Upper lobe of right lung (tissue), 1 donor: ENCODE measurements at places on chromosomes 1 and 21.

- DNase-seq: no peak
Measured at GRCh38 chr1:17475752-17476151, 36.3 kb upstream of the RCC2 start.

- no peak for DNase-seq
Measured at GRCh38 chr21:30083225-30083945, 83.2 kb downstream of the CLDN17 start.

DNA sequence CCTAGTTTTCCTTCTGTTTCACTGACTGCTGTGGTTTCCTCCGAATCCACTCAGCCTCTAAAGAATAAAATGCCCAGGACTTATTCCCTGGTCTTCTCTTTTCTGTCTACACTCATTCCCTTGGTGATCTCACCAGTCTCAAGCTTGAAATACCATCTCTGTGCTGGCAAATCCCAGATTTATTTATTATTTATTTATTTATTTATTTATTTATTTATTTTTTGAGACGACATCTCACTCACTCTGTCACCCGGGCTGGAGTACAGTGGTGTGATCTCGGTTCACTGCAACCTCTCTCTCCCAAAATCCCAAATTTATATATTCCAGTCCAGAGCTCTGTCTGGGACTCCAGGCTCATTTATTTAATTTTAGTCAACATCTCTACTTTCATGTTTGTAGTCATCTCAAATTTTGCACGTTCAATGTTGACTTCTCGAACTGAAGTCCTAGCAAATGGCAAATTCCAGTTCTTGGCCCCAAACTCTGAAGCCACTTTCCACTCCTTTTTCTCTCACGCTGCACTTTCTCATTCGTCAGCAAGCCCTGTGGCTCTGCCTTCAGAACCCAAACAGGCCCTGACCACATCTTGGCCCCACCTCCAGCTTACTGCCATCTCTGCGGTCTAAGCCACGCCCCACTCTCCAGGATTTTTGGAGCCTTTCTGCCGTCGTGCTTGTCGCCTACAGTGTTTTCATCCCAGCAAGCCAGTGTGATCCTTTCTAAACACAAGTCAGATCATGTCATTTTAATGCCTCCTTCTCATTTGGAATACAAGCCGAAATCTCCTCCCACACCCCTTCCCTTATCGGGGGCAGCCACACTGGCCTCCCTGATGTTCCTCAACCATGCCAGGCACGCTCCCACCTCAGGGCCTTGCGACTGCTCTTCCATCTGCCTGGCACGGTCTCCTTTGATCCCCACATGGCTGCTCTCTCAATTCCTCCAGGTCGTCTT, 14.2 kb upstream of the TENT5B start:
- peak; percentile 82 for DNase-seq

- peak; percentile 73 for DNase-seq
Measured at GRCh38 chr21:34996304-34997101, 52.6 kb downstream of the RUNX1 start.

DNA sequence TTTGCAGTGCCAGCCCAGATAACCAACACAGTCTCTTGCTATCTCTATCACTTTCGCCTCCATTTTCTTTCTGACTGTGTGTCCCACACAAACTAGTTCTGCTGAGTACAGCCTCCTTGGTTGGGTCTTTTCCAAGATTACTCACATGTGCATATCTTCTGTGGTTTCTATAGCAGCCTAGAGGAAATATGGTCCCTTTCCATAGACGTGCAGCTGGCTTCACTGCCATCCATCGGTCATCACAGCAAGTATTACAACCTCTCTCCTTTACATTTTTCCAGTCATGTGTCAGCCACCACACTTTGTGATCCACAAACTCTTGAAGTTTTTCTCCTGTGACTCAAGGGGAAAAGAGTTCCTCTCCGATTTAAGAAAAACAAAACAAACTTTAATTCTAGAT, 893.4 kb upstream of the ADGRL4 start:
- DNase-seq: no peak

DNA sequence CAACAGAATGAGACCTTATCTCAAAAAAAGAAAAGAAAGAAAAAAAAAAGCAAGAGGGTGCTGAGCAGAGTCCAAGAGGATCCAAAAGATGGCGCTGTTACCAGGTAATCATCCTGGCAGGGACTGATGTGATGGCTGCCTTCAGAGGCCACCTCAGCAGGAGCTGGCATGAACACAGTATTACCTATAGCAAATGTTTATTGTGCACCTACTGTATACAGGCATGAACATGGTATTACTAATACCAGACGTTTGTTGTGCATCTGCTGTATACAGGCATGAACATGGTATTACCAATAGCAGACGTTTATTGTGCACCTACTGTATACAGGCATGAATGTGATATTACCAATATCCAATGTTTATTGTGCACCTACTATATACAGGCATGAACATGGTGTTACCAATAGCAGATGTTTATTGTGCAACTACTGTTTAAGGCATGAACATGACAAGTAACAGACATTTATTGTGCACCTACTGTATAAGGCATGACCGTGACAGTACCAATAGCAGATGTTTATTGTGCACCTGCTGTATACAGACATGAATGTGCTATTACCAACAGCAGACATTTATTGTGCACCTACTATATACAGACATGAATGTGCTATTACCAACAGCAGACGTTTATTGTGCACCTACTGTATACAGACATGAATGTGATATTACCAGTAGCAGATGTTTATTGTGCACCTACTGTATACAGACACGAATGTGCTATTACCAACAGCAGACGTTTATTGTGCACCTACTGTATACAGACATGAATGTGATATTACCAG, 115.1 kb upstream of the TMEM51 start:
- DNase-seq: no peak

DNA sequence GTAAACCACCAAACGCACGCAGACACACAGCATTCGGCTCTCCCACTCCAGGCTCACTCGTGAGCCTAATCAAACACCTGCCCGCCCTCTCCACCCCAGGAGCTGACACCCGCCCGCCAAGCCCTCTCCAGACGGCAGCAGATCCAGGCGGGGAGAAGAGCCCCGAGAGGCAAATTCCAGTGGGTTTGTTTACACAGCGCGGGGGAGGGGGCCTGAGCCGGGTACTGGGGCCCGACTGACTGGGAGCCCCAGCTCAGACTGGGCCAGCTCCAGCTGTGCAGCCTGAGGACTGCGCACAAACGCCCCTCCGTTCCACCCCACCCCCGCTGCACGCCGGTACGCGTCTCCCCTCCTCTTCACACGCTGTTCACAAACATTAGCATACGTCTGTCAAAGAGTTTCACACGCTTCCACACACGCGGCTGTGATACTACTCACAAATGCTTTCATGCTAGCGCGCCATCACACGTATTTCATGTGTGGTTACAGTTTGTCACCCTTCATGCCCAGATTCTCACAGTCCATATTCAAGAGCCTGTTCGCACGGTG, 1.0 kb upstream of the EFNA1 start:
- DNase-seq: peak; percentile 95

DNA sequence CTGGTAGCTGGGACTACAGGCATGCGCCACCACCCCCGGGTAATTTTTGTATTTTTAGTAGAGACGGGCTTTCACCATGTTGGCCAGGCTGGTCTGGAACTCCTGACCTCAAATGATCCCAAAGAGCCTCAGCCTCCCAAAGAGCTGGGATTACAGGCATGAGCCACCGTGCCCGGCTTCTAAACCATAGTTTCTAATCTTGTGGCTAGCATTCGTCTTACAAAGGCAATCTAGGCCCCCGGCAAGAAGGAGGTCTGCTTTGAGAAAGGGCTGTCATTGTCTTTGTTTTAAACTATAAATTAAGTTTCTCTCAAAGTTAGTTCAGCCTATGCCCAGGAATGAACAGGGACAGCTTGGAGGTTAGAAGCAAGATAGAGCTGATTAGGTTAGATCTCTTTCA, 10.3 kb upstream of the L1TD1 start:
- no peak for DNase-seq

DNA sequence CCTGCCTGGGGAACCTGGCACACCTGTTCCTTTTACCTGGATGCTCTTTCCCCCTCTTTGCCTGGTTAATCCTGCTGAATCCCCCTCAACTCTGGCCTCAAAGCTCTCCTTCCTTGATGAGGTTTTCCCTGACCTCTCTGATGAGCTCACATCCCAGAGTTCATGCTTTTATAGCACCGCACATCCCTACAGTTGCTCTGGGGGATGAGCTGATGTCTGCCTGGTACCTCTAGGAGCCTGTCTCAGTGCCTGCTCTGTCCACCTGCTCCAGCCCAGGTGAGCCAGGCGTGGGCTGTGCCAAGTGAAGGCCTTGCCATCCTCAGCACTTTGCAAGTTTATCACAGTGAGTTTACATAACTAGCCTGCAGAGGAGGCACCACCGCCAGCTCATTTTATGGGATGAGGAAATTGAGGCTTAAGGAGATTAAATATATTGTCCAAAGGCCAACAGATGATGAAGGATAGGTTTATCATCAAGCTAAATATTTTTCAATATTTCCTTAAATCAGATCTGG, 58.6 kb upstream of the TMPRSS2 start:
- DNase-seq: no peak

- DNase-seq: peak; percentile 77
Measured at GRCh38 chr1:32464716-32465577, at the start of gene ZBTB8B. Gene ZBTB8B, plus strand, starts transcription at chr1:32465072. Its CDS starts 5,553 bp downstream, at chr1:32470625.

DNA sequence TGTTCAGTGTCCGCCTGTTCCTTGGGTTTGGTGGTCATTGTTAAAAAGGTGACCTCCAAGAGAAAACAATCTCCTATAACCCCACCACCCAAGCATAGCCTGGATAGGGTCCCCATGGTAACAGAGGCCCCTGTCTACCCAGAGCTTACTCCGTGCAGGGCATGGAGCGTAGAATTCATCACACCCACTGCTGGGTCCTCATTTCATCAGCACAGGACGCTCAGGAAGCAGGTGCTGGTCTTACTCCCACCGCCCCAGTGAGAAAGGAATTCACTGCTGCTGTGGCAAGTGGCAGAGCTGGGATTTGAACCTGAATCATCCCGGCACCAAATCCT, 37.0 kb downstream of the ARHGEF10L start:
- no peak for DNase-seq

DNA sequence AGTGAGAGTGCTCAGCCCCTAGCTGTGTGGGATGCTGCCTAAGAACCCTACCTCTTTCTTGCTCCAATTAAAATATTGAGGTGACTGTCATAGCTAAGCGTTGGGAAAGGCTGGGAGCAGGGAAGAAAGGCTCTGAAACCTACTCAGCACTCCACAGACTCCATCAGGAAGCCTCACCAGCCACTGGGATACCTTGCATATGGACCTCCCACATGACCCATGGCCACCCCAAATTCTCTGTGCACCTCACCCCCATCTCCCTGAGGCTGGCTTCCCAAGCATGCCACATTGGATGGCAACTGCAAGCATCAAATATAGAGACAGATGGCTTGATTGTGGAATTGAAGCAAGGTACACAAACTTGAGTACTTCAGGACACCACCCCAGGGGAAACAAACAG, 41.8 kb downstream of the FLVCR1 start:
- DNase-seq: no peak

- no peak for DNase-seq
Measured at GRCh38 chr1:107952989-107953388, 12.0 kb downstream of the VAV3 start.

DNA sequence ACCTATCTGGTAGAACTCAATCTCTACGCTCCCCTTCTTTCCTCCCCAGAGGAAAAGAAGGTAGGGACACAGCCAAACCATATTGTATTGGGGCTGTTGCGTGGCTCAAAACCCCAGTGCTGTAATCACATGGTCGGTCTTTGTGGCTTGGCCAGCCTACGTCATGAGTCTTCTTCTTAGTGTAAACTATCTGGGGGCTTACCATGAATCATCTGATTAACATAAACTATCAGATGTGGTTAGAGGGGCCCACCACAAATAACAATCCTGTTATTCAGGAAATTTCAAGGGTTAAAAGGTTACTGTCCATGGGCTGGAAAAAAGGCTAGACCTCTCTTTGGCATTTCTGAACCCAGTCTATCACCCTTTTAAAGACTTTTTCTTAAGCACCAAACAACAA, 49.5 kb upstream of the GPR52 start:
- no peak for DNase-seq

DNA sequence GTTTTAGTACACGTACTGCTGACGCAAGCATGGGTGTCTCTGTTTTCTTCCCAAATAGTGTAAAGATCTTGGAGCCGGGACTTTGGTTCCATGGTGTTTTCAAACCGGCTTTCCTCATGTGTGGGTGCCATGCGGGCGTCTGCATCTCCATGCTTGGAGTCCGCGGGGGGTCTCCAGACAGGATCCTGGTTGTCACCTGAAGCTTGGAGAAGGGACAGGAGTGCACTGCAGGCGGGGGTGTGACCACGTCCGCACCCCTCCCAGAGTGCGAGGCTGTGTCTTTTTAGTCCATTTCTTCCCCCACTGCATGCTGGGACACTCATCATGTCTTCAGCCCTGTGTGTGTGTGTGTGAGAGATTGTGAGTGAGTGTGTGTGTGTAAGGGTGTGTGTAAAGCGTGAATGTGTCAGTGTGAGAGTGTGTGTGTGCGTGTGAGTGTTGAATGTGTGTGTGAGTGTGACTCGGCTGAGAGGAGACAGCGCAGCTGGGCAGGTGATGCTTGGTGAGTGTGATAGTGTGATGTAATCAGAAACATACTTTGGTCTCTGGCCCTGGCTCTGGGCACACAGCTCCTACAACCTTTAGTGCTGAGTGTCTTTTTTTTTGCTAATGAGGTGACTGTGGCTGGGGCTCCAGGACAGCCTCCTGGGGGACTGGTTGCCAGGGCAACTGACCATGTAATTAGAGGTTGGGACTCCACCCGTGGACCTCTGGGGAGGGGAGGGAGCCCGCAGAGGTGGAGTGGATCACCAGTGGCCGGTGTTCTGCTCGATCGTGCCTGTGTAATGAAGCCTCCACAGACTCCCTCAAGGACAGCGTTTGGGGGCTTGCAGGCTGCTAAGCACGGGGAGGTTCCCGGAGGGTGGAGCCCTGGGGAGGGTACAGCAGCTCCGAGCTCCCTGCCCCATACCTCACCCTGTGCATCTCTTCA, 55.1 kb downstream of the AGPAT3 start:
- no peak for DNase-seq

- DNase-seq: no peak
Measured at GRCh38 chr1:3457910-3458883, 3.7 kb downstream of the ARHGEF16 start.

DNA sequence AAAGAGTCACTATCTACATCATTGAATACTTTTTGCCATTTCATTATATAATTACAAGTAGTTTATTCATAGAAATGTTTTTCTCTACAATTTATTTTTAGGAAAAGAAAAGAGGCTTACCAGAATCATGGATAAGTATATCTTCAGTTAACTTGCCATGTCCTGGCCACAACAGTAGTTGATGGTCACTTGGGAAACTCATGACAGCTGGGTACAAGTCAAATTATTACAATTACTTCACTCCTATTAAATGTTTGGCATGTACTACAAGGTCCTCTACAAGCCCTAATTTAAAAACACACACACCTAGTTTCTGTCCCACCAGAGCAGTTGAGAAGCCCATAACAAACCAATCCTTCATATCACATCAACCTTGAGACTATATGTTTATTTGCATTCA, 29.4 kb downstream of the PALMD start:
- DNase-seq: no peak

DNA sequence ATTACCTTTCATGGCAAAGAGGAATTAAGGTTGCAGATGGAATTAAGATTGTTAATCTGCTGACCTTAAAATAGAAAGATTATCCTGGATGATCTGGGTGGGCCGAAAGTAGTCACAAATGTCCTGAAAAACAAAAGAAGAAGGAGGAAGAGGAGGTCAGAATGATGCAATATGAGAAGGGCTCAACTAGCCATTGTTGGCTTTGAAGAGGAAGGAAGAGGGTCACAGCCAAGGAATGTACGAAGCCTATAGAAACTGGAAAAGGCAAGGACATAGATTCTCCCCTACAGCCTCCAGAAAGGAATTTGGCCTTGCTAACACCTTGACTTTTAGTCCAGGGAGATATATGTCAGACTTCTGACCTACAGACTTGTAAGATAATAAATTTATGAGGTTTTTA, 39.4 kb upstream of the FMOD start:
- no peak for DNase-seq
